Common myeloid progenitor, CD34-positive (primary cell): ENCODE measurements at places on chromosomes 16 and 17.
A peak's percentile ranks its signal among the peaks of the same experiment; 100 is the strongest.

DNA sequence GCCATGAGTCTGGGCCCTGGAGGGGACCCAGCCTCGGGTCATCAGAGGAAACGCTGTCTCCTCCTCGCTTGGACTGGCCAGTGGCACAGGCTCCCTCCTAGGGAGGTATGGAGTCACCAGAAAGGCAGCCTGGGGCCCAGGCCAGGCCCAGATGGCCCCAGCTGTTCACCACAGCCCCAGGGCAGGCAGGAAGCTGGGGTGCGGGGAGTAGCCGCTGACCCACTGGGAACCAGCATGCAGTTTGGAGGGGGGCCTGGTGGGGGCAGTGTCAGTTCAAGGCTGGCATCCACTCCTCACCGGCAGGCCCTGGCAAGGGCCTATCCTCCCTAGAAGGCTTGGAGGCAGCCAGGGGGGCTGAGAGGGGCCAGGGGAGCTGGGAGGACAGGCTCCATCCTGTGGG lies 48.8 kb downstream of the SDK2 start:
- no peak overlapping the region for H3K27ac ChIP-seq
- no peaks in the 10 kb centered on the region for H3K27me3 ChIP-seq
- H3K4me3 ChIP-seq, result no peak overlapping the region
- peaks cover 27% of the 10 kb centered on the region for H3K4me1 ChIP-seq
- no peaks in the 10 kb centered on the region for H3K36me3 ChIP-seq

DNA sequence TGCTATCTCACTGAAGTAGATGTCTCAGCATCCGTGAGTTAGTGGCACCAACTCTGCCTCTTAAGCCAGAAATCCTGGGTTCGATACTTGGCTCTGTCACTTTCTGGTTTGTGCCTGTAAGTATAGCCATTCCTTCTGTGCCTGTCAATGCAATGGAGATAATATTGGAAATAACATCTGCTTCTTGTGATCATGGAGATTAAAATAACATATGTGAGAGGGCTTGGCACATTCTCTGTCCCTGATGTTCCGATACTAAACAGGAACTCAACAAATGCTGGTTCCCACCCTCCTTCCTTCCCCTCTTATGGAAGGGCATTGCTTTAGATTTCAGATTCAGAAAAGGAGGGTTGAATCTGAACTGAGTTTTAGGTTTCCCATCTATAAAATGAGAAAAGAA lies 39.8 kb downstream of the TBX4 start:
- H3K36me3 ChIP-seq, result no peaks in the 10 kb centered on the region
- DNase-seq, result no peak
- no peak overlapping the region for H3K27ac ChIP-seq
- no peaks in the 10 kb centered on the region for H3K27me3 ChIP-seq
- H3K4me1 ChIP-seq, result peaks cover 2% of the 10 kb centered on the region
- H3K4me3 ChIP-seq, result no peak overlapping the region

GRCh38 chr16:86227801-86228200 lies 282.5 kb upstream of the FOXF1 start:
- no peaks in the 10 kb centered on the region for H3K36me3 ChIP-seq
- no peaks in the 10 kb centered on the region for H3K4me1 ChIP-seq
- no peak overlapping the region for H3K27ac ChIP-seq
- no peak overlapping the region for H3K4me3 ChIP-seq
- H3K27me3 ChIP-seq, result peaks cover 52% of the 10 kb centered on the region

DNA sequence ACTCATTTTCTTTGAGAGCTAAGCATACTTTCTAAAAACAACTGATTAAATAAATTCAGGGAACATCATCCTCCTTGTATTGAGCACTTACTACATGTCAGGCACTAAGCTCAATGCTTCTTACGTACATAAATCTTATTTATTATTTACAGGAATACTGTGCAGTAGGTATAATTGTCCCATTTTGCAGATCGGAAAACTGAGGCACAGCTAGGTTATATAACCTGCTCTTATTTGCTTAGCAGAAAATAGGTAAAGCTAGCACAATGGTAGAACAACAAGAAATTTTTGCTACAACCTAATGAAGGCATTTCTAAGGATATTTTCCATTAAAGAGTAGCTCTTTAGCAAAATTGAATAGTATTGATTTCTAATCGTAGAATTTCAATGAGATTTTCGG lies 168.7 kb upstream of the KCNJ16 start:
- no peaks in the 10 kb centered on the region for H3K27me3 ChIP-seq
- DNase-seq, result no peak
- no peak overlapping the region for H3K27ac ChIP-seq
- H3K4me3 ChIP-seq, result no peak overlapping the region
- no peaks in the 10 kb centered on the region for H3K36me3 ChIP-seq

DNA sequence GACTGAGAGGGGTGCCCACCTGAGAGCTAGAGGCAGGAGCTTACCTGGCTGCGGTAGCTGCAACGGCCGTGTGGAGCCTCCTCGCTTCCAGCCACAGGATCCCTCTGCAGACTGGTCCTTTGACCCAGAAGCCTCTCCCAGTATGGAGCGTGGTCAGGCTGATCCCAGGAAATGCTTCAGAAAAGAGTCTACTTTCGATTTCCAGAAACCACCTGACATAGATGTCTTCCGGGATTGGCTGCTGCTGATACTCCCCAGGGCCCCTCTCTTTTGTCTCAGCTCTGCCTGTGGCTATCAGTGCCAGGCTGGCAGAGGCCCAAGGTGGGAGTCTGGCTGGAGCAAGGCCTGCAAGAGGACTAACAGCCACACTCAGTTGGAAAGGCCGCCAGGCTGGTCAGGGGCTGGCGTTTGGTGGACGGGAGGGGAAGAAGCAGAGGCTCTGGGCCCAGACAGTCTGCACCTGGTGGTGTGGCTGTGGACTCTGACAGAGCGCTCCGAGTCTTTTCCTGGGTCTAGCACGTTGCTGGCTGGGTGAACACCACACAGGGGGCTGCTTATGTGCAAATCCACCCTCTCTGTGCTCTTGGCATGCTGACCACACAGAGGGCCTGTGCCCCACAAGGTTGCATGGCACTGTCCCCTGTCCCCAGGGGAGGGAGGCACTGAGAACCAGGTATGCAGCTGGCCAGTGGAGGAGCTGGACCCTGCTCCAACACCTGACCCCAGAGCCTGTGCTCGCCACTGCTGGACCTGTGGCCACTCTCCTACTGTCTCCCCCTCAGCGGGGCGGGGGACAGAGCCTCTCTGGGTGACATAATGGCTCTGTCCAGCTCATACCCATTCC lies at the start of gene LGALS3BP:
Gene LGALS3BP, minus strand, starts transcription at position 144 of the 844 bp plus-strand sequence. CDS start 2,732 bp downstream, outside the sequence.
- no peak for DNase-seq
- H3K36me3 ChIP-seq, result peaks cover 4% of the 10 kb centered on the region
- no peaks in the 10 kb centered on the region for H3K27me3 ChIP-seq

- peaks cover 11% of the 10 kb centered on the region for H3K4me1 ChIP-seq
- peak overlapping the region; percentile 92 for H3K4me3 ChIP-seq
- H3K27ac ChIP-seq, result no peak overlapping the region
- peak; percentile 22 for DNase-seq
- H3K27me3 ChIP-seq, result no peaks in the 10 kb centered on the region
Measured at GRCh38 chr17:28597606-28598383, 1.0 kb downstream of the SPAG5 start.

DNA sequence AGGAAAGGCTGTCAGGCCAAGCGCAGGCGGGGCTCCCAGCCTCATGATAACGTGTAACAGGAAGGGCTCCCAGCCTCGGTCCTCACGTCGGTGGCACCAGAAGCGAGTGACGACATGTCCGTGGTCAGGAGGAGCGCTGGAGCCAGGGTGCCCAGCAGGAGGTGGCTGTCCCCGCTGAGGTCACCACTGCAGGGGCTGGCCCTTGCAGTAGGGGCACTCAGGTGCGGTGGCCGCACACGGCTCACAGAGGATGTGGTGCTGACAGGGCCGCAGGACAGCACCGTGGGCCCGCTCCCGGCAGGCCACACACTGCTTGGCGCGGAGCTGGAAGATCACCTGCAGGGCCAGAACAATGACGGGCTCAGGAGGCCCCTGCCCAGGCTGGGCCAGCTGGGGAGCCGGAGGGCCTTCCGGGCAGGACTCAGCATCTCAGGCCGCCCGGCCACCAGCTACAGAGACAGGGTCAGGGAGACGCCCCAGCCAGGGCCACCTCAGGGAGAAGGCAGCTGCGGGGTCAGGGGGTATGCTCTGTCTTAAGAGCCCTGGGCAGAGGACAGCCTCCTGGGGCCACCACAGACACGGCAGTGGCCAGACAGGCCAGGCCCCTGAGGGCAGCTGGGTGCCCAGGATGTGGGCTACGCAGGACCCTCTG lies 14.5 kb downstream of the GNPTG start:
- no peaks in the 10 kb centered on the region for H3K27me3 ChIP-seq
- no peak for DNase-seq
- H3K4me1 ChIP-seq, result no peaks in the 10 kb centered on the region
- no peak overlapping the region for H3K4me3 ChIP-seq

GRCh38 chr16:27786221-27786922 lies 236.4 kb downstream of the KATNIP start:
- no peak overlapping the region for H3K27ac ChIP-seq
- H3K4me3 ChIP-seq, result no peak overlapping the region
- DNase-seq, result no peak
- no peaks in the 10 kb centered on the region for H3K27me3 ChIP-seq
- no peaks in the 10 kb centered on the region for H3K36me3 ChIP-seq
- H3K4me1 ChIP-seq, result no peaks in the 10 kb centered on the region

DNA sequence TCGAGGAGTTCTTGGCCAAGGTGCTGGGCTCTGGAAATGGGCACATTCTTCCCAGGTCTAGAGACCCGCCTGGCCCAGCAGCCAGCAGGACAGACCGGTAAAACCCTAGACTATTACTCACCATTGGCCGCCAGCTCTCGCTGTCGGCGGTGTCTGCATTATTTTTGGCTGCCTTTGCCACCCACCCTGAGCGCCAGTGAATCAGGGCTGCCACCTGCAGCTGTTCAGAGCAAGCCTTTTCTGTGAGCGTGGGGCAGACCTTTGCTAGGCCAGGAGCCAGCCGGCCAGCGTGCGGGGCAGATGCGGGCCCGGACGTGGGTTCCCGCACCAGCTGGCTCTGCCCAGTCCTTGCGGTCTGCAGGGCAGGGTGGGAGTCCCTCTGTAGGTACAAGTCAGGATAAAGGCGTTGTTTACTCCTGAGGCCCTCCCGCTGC lies 15.8 kb upstream of the CLEC18A start:
- DNase-seq, result no peak
- peaks cover 30% of the 10 kb centered on the region for H3K36me3 ChIP-seq
- H3K4me1 ChIP-seq, result no peaks in the 10 kb centered on the region
- no peak overlapping the region for H3K27ac ChIP-seq

- H3K27ac ChIP-seq, result no peak overlapping the region
- no peak overlapping the region for H3K4me3 ChIP-seq
- H3K27me3 ChIP-seq, result no peaks in the 10 kb centered on the region
Measured at GRCh38 chr16:30340621-30341020, 14.5 kb downstream of the CD2BP2 start.

- H3K27ac ChIP-seq, result peak within 1 kb of the TSS; percentile 89
- peak; percentile 97 for DNase-seq
- H3K4me1 ChIP-seq, result peaks cover 12% of the 10 kb centered on the region
- H3K36me3 ChIP-seq, result peaks cover 11% of the 10 kb centered on the region
Measured at GRCh38 chr17:5419356-5419958, at the start of gene NUP88. NUP88 (minus strand) TSS chr17:5419662; CDS start chr17:5419650, 12 bp downstream.

DNA sequence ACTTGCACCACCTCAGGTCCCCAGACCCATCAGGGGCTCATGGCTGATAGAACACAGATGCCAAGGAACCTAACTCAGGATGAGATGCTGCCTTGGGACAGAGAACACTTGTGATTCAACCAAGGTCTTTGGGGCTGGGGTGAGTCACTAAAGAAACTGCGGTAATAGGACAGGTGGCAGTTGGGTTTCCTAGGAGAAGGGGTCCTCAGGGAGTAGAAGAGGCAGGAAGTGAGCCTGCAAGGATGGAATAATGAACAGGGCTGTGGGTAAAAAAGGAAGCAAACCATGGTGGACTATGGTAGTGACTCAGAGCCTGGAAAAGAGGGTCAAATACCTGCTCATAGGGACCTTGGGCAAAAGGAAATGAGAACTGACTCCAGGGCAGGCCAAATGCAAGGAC lies 6.5 kb upstream of the PNPO start:
- no peak for DNase-seq
- H3K4me3 ChIP-seq, result no peak overlapping the region
- H3K27ac ChIP-seq, result no peak overlapping the region
- no peaks in the 10 kb centered on the region for H3K4me1 ChIP-seq
- H3K36me3 ChIP-seq, result peaks cover 7% of the 10 kb centered on the region

DNA sequence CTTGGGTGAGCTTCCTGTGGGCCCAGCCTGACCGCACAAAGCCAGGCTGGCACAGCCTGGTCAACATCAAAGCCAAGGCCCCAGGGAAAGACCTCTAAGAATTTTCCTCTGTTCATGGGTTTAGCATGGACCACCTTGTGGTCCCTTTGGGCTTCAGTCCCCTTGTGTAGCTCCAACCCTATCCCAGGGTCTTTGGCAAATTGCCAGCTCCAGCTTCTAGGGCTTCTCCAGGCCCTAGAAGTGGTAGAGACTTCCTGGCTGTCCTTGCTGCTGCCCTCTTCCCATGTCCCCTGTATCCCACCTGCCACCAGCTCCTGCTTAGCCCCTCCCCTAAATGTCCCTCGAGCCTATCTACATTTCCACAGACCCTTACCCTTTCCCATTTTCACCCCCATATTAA lies 9.7 kb upstream of the ITGA3 start:
- DNase-seq, result no peak
- H3K4me3 ChIP-seq, result no peak overlapping the region
- H3K36me3 ChIP-seq, result no peaks in the 10 kb centered on the region

- no peaks in the 10 kb centered on the region for H3K36me3 ChIP-seq
- no peak for DNase-seq
- no peak overlapping the region for H3K4me3 ChIP-seq
- H3K4me1 ChIP-seq, result peaks cover 47% of the 10 kb centered on the region
Measured at GRCh38 chr17:60137731-60138130, 12.0 kb upstream of the CA4 start.

GRCh38 chr17:32590974-32591373 lies 104.2 kb downstream of the CDK5R1 start:
- H3K36me3 ChIP-seq, result no peaks in the 10 kb centered on the region
- H3K27ac ChIP-seq, result no peak overlapping the region
- H3K4me3 ChIP-seq, result no peak overlapping the region

DNA sequence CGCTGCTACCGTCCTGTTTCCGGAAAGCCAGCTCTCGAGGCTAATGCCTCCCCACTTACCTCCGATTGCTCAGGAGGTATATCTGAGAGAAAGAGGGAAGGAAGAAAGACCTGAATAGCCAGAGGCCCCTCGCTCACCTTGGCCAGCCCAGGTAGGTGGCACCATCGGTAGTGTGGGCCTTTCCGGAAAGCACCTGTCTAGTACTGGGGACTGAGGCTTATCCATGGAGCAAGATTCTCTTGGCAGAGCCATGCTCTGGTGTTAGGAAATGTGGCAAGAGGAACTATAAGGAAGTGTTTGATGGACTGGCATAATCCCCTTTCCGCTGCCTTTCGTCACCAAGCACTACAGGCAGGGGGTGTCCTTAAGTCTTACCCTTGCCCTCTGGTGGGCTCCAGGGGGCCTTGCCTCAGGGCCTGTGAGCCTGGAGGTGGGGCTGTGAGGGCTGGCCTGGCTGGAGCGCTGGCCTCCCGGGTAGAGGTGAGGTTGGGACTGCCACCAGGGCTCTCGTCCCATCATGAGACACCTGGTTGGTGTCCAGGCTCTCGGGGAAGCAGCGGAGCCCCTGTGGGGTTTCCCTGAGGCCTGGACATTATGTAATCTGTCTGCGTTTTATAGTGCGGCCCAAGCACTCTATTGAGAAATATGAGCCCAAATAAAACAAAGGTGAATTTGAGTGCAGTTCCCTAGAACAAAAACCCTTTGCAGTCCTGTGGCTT lies 2.9 kb downstream of the CMIP start:
- no peaks in the 10 kb centered on the region for H3K36me3 ChIP-seq
- peak overlapping the region; percentile 83 for H3K27ac ChIP-seq
- peak overlapping the region; percentile 87 for H3K4me3 ChIP-seq
